ENCODE measurements at places on chromosomes 16 and 17.

- no peak for DNase-seq
Measured at GRCh38 chr17:834136-834535, 52.0 kb downstream of the MRM3 start.

DNA sequence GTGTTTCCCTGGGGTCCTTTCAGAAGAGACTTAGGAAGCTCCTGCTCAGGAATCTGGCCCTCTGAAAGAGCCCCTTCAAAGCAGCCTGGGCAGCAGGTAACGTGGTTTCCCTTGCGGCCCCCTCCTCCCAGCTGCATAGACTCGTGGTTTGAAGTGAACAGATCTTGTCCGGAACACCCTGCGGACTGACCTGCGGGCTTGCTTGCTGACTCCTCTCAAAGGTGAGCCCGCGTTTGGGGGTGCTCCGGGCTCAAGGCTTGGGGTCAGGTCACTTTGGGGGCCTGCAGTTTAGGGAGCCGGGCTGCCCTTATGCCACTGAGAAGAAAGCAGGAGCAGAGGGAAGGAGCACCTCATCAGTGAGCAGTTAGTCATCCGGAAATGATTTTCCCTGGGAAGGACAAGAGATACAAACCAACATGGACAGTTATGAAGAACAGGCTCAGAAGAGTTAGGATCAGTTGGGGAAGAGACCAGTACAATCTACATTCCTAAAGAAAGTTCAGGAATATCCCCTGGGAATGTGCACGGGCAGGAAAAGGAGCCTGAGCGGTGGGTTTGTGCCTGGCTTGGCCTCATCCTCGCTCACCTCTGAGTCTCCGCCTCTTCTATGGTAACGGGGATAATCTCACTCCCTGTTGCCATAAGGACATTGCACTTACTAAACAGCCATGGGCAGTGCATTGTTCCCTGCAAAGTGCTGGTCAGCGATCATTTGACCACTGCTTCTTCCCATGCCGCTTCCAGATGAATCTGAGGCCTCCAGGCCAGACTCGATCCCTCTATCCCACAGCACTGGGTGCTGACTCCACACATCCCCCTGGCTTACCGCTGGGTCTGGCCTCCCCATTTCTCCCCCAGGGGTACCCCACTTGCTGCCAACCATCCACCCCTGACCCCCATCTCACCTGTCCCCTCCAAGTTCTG is 10.0 kb downstream of the LDHD start:
- no peak for DNase-seq

DNA sequence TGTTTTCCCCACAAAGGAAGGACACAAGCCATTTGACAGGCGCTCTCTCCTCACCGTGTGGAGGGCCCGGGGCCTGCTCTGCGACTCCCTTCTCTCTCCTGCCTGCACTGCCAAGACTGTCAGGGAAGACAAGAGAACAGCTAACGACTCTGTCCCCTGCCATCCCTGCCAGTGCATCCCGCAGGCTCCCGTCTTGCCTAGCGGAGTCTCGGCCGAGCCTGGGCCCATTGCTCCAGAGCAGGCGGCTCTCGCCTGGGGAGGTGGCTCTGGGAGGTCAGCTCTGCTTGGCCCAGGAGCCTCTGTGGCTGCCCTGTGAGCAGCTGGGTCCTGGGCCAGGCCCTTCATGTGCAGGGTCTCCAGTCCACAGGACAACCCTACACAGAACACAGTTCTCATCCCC is 53.0 kb downstream of the WNT3 start:
- DNase-seq, result no peak

DNA sequence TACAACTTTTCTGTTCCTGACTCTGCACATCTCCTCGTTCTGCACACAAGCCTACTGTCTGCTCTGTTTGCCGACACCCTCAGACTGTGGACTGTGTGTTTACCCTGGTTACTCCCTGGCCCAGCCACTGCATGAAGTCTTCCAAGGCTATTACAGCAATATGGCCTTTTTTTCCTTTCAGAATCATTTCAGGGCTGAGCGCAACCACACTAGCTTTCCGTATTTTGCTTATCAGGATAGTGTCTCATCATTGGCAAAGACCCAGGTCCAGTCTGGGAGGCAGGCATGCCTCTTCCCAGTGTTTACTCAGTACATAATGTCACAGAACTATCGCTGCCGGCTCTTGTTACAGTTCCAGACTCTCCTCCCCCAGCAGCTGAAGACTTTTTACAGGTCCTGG is 10.1 kb downstream of the DNAH9 start:
- DNase-seq, result no peak

All from NCI-H146 (cell line).